ENCODE measurements at places on chromosomes 12 and 14. TPM values are rescaled to one million over a fixed set of nuclear protein-coding genes. Genes with fewer than 3 reads are reported as not detected.

- no peak for DNase-seq
These were observed 4.7 kb upstream of the RHOF start for GRCh38 chr12:121797937-121798786.

Gene SERPINA3
- not detected for total RNA-seq

Gene SLC6A12
- total RNA-seq: not detected

Gene CFAP73
- 1.7 TPM for total RNA-seq

Gene FAIM2
- total RNA-seq: 0.56 TPM

Gene RIPK3
- 6.5 TPM for total RNA-seq

Gene CNTN1
- total RNA-seq: not detected

Gene GAS2L3
- total RNA-seq: 1.3 TPM

GRCh38 chr12:14326699-14327098 lies 38.8 kb upstream of the ATF7IP start:
- no peak for DNase-seq

GRCh38 chr12:27334042-27334720 lies 1.5 kb downstream of the BMAL2 start:
- DNase-seq: no peak

- no peak for DNase-seq
These were observed 98.0 kb upstream of the RTL1 start for GRCh38 chr14:101001311-101002069.

GRCh38 chr14:102182936-102183619 lies 43.4 kb downstream of the WDR20 start:
- DNase-seq: no peak

- no peak for DNase-seq
These were observed 158.7 kb downstream of the METTL25 start for GRCh38 chr12:82517027-82517426.

DNA sequence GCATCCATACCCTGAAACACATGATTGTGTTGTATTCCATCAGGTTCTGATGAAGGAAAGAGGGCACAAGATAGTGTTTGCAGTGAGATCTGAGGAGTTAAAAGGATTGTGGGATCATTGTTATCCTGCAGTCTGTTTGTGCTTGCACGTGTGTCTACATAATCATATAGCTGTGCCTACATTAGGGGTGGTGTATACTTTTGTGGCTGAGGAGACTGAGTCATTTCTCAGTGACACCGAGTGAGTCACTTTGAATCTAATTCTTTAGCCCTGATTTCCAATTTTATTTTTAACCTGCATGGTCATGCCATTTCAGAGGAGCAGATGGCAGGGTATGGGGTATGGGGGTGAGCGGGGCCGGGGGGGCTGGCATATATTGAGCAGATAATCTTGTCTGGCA lies 133.2 kb downstream of the ANO4 start:
- no peak for DNase-seq

GRCh38 chr12:77104792-77105191 lies 39.4 kb upstream of the E2F7 start:
- no peak for DNase-seq

DNA sequence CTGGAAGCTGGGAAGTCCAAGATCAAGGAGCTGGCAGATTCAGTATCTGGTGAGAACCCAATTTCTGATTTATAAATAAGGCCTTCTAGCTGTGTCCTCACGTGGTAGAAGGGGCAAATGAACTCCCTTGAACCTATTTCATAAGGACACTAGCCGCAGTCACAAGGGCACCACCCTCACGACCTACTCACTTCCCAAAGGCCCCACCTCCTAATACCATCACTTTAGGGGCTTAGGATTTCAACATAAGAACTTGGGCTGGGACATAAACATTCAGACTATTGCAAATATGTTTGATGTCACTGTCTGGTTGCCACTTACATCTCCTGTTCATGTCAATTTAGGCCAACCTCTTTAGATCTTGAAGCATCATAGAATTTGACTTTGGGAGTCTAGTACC lies 10.8 kb upstream of the CNIH1 start:
- no peak for DNase-seq

- no peak for DNase-seq
These were observed 636.3 kb downstream of the DIO2 start for GRCh38 chr14:79575032-79575431.

Gene SCNN1A
- total RNA-seq: 3.8 TPM

- peak; percentile 92 for DNase-seq
These were observed 69.6 kb downstream of the MOK start for GRCh38 chr14:102235275-102235897.

GRCh38 chr14:39217214-39217879 lies 16.4 kb upstream of the MIA2 start:
- DNase-seq: no peak

DNA sequence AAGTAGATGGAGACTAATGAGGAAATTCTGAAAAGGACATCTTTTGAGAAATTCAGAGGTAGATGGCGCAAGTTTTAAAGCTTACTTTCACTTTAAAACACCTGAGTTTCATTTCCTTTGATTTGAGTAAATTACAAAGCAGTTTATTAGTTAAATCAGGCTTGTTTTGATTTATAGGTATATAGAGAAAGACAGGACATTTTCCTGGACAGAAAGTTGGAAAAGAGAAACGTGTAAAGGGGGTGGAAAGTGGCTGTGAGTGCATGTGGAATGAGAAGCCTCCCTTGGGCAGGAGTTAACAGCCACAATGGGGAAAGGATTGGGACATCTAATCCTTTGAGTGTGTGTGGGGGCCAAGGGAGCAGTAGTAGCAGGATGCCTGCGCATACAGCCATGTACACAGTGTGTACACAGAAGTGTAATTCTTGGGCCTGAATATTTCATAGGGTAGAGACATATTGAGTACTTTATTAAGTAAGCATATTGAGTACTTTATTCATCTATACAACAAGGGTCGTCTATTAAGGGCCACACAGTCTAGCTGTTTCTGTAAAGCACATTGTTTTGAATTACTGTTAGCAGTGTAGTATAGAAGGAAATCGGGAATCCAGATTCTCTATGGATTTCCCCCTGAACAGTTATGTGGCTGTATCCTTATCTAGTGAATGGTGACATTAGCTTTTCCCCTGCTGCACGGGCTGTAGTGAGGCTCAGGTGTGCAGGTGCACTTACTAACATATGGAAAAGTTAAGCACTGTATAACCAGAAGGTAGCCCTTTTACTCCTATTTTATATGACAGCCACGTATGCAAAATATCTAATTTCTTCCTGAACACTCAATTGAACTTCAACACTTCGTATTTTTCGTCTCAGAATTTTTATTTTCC lies 19.1 kb downstream of the MARK3 start:
- no peak for DNase-seq

DNA sequence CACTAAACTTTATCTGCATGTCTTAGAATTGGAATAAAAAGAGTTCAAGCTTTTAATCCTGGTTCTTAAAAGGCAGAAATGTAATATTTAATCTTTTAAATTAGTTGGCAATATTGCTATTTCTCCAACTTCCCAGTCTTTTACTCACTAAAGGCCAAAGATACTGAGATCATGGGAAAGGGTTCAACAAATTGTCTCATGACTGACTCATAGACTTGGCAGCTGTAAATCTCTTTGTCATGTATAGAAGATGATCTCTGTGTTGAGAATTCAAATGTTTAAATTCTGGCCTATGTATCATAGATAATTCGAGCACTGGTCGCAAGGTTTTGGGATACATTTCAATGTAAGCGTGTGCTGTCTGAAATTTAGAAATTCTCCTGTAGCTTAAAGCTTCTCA lies 40.1 kb upstream of the STRAP start:
- DNase-seq: no peak

- DNase-seq: no peak
These were observed 249.2 kb downstream of the ETNK1 start for GRCh38 chr12:22874151-22874550.

DNA sequence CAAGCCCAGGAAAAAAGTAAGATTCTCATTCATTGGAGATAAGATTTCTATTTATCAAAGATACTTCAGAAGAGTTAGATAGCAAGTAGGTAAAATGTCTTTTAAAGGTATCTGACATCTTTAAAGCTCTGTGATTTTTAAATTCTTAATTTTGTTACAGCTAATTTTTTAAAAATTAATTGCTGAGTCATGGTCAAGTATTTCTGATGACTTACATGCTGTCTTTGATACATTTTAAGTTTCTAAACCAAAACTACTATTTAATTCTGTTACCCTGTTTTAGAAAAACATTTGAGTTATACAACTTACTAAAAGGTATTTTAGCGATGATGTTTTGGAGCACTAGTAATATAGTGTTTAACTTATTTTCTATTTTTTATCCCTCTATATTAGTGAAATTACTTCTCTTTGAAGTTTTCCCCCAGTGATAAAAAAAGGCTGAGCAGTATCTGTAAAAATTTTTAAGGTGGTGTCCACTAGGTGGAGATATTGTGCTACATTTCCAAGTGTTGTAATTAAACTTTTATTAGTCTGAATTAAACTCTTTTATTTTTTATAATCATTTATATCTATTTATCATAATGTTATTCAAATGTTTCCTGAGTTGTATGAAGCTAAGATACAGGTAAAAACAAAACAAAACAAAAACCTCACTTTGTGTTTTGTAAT lies 11.5 kb downstream of the ALG10 start:
- no peak for DNase-seq

GRCh38 chr12:114943601-114944000 lies 259.6 kb upstream of the TBX3 start:
- no peak for DNase-seq

Gene CLMN
- total RNA-seq: 0.31 TPM

Gene TCL1B
- total RNA-seq: not detected

DNA sequence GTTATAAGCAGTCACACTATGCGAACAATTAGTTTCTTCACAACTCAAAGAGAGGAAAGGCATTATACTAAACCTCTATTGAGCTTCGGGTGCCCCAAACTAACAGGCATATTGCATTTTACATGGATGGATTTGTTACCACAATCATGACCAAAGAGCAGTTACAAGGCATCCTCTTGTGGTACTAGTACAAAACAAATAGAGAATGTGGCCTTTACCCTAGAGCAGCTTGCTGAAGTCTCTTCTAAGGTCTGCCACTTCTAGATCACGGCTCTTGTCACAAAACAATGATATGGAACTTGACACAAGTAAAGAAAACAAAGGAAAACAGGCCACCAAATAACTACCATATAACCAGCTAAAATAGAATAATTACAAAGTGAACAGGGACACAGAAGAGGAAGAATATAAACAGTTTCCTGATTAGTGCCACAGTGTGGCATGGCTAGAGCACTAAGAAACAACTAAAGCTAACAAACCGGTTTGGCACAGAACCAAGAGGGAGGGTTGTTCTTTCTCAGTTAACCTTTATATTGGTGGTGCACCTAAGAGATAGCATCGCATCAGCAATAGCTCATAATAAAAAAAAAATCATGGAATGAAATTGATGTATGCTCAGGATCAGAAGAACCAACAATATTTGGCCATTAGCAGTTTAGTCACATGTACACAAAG lies 209.7 kb upstream of the ATP2B1 start:
- no peak for DNase-seq

DNA sequence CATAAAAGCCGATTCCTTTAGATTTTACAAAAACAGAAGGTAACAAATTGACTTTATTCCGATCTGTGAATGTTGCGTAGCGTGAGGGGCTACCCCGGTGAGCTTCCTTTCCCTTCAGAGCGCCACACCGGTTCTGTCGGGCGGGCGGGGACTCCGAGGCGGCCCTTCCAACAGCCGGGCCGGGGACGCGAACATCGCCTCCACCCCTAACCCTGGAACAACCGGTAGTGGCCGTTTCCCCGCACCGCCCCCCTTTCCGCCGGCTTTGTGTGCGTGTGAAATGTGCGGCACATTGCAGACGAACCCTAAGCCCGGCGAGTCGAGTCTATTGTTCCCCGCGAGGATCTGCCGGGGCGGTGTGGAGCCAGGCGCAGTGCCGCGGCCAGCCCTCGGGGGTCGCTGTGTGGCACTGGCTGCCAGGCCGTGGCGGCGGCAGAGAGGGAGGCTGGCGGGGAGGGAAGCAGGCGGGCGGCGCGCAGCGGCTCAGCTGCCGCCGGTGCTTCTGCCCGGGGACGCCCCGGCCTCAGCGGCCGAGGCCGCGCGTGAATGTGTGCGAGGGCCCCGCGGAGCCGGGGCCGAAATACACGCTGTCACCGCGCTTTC lies 775 bp upstream of the ARID2 start:
- DNase-seq: peak; percentile 97

DNA sequence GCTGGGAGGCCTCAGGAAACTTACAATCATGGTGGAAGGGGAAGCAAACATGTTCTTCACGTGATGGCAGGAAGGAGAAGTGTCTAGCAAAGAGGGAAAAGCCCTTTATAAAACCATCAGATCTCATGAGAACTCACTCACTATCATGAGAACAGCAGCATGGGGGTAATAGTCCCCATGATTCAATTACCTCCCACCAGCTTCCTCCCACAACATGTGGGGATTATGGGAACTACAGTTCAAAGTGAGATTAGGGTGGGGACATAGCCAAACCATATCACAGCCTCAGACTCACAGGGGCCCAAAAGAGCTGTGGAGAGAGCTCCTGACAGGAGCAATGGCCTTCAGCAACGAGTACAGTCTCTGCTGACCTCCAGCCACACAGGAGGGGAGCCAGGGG lies 151.4 kb downstream of the GXYLT1 start:
- DNase-seq: no peak

Gene RND1
- 2.3 TPM for total RNA-seq

Gene PROX2
- total RNA-seq: 0.65 TPM

DNA sequence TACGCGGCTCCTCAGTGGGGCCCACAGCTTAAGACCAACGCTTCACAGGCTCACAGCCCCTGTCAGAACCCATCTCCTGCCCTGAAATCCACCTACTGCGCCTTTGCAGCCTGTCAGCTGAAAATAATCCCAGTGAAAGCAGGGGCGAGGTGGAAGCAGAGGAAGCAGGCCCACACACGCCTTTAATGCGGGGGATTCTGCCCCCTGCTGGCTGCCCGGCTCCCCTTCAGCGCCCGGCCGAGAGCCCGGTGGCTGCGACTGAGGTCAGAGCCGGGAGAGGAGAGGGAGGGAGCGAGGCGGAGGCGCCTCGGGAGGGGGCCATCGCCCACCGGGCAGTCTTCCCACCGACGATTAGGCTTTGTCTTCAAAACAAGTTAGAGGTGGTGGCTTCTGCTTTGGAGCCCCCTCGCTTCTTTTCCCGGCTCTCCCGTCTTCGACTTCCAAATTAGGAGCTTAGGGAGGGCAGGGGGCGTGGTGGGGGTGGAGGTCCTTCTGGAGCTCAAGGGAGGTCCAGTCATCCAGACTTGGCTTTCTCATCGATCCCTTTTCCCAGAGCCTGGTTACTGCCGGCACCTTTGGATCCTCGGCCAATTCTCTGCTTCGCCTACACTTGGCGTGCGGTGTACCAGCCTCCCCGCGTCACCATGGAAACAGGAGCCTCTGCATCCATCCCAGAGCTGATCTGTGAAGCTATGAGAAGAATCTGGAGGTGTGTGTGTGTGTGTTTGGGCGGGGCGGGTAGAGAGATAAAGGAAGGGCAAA lies 25.2 kb upstream of the RND1 start:
- DNase-seq: peak; percentile 86

Gene KCNH3
- total RNA-seq: 8.0 TPM

DNA sequence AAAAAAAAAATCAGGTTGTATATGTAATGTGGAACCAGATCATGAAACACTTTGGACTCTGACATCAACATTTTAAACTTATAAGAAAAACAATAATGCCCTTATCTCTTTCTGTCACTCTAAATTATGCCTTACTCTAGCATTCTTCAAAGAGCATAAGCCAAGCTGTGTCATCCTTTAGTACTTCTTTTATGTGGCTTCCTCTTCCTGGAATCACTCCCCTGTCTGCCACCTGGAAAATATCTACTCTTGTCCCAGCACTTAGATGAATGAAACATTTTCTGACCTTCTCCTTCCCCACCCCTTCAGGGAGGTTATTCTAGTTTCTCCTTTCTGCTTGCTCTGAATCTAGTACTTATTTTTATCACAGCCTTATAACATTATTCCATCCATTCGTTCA lies 101.2 kb downstream of the CNTN1 start:
- DNase-seq: no peak

Gene MYF6
- total RNA-seq: not detected

Gene GLIPR1L1
- not detected for total RNA-seq
